ENCODE measurements at places on chromosomes 2 and 18.
A peak's percentile ranks its signal among the peaks of the same experiment; 100 is the strongest.

GRCh38 chr2:234825616-234826015 is 126.2 kb upstream of the SH3BP4 start:
- no peak for DNase-seq

DNA sequence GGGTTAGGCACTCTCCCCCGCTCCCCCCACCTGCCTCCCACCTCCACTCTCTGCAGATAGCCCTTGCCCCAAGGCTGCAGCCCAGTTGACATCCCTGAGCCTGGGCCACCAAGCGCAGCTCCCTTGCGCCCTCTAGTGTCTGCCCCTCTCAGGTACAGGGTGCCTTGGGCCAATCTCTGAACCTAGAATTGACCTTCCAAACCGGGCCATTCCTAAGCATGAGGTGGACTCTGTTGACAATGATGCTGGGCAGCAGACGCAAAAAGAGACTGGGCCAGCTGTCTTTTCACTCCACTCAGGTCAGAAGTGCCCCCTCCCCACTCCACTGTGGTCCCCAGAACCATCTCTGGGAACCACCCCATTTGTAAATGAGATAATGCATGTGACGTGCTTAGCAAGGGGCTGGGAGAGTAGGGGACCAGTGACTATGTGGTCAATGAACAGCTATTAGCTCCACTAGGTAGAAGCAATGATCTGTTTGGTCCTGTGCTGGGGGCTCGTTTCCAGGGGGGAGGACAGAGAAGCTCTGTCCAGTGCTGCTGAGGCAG is 43.3 kb upstream of the PLB1 start:
- DNase-seq, result peak; percentile 70

GRCh38 chr2:129764376-129765325 is 214.8 kb upstream of the RAB6C start:
- no peak for DNase-seq

- DNase-seq, result no peak
These were observed 177.7 kb upstream of the GULP1 start for GRCh38 chr2:188114014-188114413.

- no peak for DNase-seq
These were observed 30.8 kb downstream of the CREG2 start for GRCh38 chr2:101356521-101356920.
